Adrenal gland (tissue), 19 donors: ENCODE measurements at places on chromosomes 16 and 17. TPM values are rescaled to one million over a fixed set of nuclear protein-coding genes. Genes with fewer than 3 reads are reported as not detected.
A peak's percentile ranks its signal among the peaks of the same experiment; 100 is the strongest.

TMC5 gene
- polyA plus RNA-seq = 0.20 TPM

GRCh38 chr17:9705745-9706144 lies 60.4 kb downstream of the USP43 start:
- no peak for DNase-seq
- no peaks in the 10 kb centered on the region for H3K27me3 ChIP-seq
- no peak overlapping the region for H3K4me3 ChIP-seq
- no peaks in the 10 kb centered on the region for H3K4me1 ChIP-seq

GRCh38 chr17:12536472-12536871 lies 129.2 kb upstream of the MYOCD start:
- DNase-seq = no peak
- H3K4me1 ChIP-seq = no peaks in the 10 kb centered on the region
- no peak overlapping the region for H3K27ac ChIP-seq
- H3K36me3 ChIP-seq = no peaks in the 10 kb centered on the region

DNA sequence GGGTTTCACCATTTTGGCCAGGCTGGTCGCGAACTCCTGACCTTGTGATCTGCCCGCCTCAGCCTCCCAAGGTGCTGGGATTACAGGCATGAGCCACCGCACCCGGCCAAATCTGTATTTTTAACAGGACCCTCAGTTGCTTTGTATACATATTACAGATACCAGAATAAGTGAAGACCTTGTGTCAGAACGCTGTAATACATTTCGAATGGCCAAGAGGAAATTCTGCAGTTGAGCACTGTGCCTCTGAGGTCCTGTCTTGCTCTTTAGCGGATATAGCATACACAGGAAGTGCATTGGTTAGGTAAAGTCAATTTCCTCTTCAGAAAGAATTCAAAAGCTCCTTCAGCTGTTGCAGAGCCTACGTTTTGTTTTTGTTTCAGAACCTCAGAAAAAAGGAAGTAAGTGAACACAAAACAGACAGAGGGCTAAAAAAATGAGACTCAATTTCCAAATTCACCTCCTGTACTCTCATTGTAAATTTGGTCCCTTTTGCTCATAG lies 15.7 kb downstream of the CRLF3 start:
- H3K36me3 ChIP-seq = peaks cover 1% of the 10 kb centered on the region
- DNase-seq = no peak
- H3K27me3 ChIP-seq = no peaks in the 10 kb centered on the region
- H3K27ac ChIP-seq = peak overlapping the region; percentile 54
- H3K4me1 ChIP-seq = peaks cover 10% of the 10 kb centered on the region

DNA sequence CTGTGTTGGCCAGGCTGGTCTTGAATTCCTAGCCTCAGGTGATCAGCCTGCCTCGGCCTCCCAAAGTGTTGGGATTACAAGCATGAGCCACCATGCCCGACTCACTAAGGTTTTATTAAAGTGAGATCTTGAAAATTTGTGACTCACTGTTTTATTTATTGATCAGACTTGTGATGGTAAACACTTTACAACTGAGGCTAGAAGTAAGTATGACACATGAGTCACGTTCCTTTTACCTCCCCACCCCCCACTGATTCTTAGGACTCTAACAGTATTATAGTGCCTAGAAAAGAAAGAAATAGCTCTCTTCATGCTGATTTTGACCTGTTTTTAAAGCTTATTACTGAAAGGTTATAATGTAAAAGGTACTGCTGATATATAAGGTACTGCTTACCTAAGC lies 160.6 kb downstream of the TANC2 start:
- no peaks in the 10 kb centered on the region for H3K27me3 ChIP-seq
- no peaks in the 10 kb centered on the region for H3K36me3 ChIP-seq
- H3K4me1 ChIP-seq = no peaks in the 10 kb centered on the region
- H3K4me3 ChIP-seq = no peak overlapping the region
